Purkinje cell (primary cell): ENCODE measurements at places on chromosomes 11 and 22. TPM values are rescaled to one million over a fixed set of nuclear protein-coding genes. Genes with fewer than 3 reads are reported as not detected.

CECR2 gene
- polyA plus RNA-seq, result 0.11 and 0.75 TPM in 2 replicates

CAPN5 gene
- polyA plus RNA-seq, result 0.85 and 0.87 TPM in 2 replicates

KDM4D gene
- 1.1 and 3.4 TPM in 2 replicates for polyA plus RNA-seq

SPDYC gene
- not detected in 2 replicates for polyA plus RNA-seq

TMEM138 gene
- 65.8 and 67.2 TPM in 2 replicates for polyA plus RNA-seq

FBXO7 gene
- polyA plus RNA-seq, result 35.0 and 42.4 TPM in 2 replicates

GALR3 gene
- polyA plus RNA-seq, result not detected in 2 replicates

ESAM gene
- polyA plus RNA-seq, result 0.48 TPM in 1 of 2 replicates, not detected in the other

OR51V1 gene
- polyA plus RNA-seq, result not detected in 2 replicates

NLRP6 gene
- polyA plus RNA-seq, result not detected in 2 replicates

POU2AF2 gene
- polyA plus RNA-seq, result not detected in 2 replicates

ZNF280B gene
- polyA plus RNA-seq, result 8.8 and 8.9 TPM in 2 replicates

KRTAP5-11 gene
- polyA plus RNA-seq, result 0.81 and 2.2 TPM in 2 replicates

NRIP3 gene
- polyA plus RNA-seq, result 12.3 and 14.6 TPM in 2 replicates

EFEMP2 gene
- polyA plus RNA-seq, result 0.31 and 1.8 TPM in 2 replicates

MOGAT2 gene
- 0.94 TPM in 1 of 2 replicates, not detected in the other for polyA plus RNA-seq

ZBTB16 gene
- 7.4 TPM in 1 of 2 replicates, not detected in the other for polyA plus RNA-seq

SC5D gene
- 97.1 and 108 TPM in 2 replicates for polyA plus RNA-seq

RBMXL2 gene
- not detected in 2 replicates for polyA plus RNA-seq

BRSK2 gene
- polyA plus RNA-seq, result 1.7 and 2.3 TPM in 2 replicates

TTLL1 gene
- 2.3 and 3.8 TPM in 2 replicates for polyA plus RNA-seq

PCNX3 gene
- 0.74 and 1.5 TPM in 2 replicates for polyA plus RNA-seq

COX8A gene
- 744 and 753 TPM in 2 replicates for polyA plus RNA-seq

MMP12 gene
- not detected in 2 replicates for polyA plus RNA-seq

UCP3 gene
- polyA plus RNA-seq, result 0.58 TPM in 1 of 2 replicates, not detected in the other

PRRG4 gene
- 0.07 and 0.36 TPM in 2 replicates for polyA plus RNA-seq

P2RY2 gene
- polyA plus RNA-seq, result not detected in 2 replicates

FREY1 gene
- polyA plus RNA-seq, result not detected in 2 replicates

TUB gene
- polyA plus RNA-seq, result 51.9 and 58.1 TPM in 2 replicates

PLEKHA7 gene
- polyA plus RNA-seq, result 0.27 and 1.5 TPM in 2 replicates

SIRT3 gene
- 8.4 and 9.6 TPM in 2 replicates for polyA plus RNA-seq

CNTF gene
- not detected in 2 replicates for polyA plus RNA-seq

C11orf86 gene
- not detected in 2 replicates for polyA plus RNA-seq

FIBIN gene
- polyA plus RNA-seq, result 1.1 and 1.5 TPM in 2 replicates

RFPL2 gene
- 6.4 and 6.5 TPM in 2 replicates for polyA plus RNA-seq

IGF2 gene
- polyA plus RNA-seq, result 0.14 TPM in 1 of 2 replicates, not detected in the other

OR52I1 gene
- not detected in 2 replicates for polyA plus RNA-seq

CASP5 gene
- polyA plus RNA-seq, result not detected in 2 replicates
